GM06990 (cell line): ENCODE measurements at places on chromosomes 16 and 17.

GRCh38 chr17:67833134-67833533 is 7.8 kb downstream of the BPTF start:
- no peak for DNase-seq

- no peak for DNase-seq
These were observed 214.6 kb downstream of the SNX29 start for GRCh38 chr16:12191102-12191501.

DNA sequence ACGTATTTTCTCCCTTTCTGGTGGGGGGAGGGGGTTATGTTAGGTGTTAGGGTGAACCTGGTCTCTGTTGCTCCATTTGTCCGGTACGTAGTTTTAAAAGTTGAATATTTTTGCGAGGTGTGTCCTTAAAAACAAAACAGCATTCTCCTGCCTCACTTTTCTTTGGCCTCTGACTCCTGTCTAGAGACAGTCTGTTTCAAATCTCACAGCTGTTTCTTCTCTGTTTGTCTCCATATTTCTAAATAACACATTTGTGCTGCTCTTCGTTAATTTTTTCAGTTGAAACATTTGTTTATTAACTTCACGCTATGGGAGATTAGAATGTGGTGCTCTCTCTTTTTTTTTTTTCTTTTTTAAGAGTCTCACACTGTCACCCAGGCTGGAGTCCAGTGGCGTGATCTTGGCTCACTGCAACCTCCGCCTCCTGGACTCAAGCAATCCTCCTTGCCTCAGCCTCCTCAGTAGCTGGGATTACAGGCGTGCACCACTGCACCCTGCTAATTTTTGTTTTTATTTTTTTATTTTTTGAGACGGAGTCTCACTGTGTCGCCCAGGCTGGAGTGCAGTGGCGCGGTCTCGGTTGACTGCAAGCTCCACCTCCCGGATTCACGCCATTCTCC is 31.7 kb downstream of the RPA1 start:
- no peak for DNase-seq

GRCh38 chr16:88069397-88070168 is 118.3 kb downstream of the BANP start:
- peak; percentile 83 for DNase-seq

GRCh38 chr16:1984347-1985225 is 593 bp downstream of the GFER start:
- no peak for DNase-seq

DNA sequence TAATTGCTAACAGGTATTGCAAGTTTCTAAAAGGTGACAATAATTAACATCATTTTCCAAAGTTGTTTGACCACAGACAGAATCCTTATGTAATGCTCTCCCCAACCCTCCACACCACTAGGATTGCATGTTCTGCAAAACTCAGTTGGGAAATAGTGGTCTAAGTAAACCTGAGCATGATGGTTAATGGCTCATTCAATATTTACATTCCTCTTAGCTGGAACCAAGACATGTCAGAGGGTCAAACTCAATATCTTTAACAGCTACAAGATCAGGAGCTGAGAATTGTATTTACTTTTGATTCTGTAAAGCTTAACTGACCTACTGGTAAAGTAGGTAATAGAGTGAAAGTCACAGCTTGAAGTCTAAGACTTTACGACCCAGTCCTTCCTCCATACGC is 10.2 kb downstream of the MFSD6L start:
- DNase-seq: no peak

GRCh38 chr17:41226051-41226450 is 397 bp upstream of the KRTAP9-2 start:
- no peak for DNase-seq

DNA sequence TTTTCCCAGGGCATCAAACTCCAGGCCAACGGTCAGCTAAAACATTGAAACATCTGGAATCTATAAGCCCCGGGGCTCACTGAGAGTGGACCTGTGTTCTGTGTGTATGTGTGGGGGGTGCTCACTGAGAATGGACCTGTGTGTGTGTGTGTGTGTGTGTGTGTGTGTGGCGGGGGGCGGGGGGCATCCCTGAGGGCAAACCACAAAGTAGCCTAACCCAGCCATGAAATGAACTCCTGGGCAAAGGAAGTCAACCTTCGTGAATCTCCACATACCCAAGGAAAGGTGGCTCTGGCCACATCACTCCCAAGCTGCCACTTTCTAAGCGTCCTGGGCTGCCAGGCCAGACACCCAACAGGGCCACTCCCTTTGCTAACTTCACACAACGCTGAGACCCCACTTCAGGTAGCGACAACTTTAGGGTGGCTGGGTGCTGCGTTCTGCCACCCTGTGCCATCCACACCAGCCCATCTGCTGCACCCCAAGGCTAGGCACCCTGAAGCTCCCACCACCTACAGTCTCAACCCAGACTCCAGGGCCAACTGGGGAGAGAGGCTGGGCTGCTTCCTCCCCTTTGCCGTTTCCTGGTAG is 1.6 kb downstream of the MAFG start:
- no peak for DNase-seq

GRCh38 chr16:57476546-57477410 is 9.5 kb downstream of the DOK4 start:
- DNase-seq: no peak

GRCh38 chr17:78105551-78105950 is 23.0 kb downstream of the TMC6 start:
- no peak for DNase-seq

- no peak for DNase-seq
These were observed 4.6 kb downstream of the PRSS21 start for GRCh38 chr16:2821487-2822157.

DNA sequence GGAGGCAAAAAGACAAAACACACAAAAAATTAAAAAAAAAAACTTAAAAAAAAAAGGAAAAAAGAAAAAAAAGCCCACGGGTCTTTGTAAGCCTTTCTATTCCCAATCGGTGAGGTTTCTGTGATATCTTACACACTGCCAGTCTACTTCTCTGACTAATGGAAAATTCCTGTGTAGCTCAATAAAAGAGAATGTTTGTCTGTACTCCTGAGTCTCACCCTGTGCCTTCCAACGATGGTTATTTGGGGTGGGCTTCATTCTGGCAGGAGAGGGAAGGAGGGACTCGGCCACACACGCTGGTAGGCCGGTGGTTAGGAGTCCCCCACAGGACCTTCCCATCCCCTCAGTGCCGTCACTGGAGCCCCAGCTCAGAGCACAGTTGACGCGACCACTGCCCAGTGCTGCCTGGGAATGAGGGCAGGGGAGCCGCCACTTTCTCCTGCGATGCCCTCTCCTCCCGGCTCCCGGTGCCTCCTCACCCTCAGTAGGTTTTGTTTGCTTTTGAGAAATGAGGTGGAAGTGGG is 68.0 kb downstream of the AMFR start:
- no peak for DNase-seq

- DNase-seq: no peak
These were observed 71.9 kb upstream of the SEC14L1 start for GRCh38 chr17:77068915-77069314.

- peak; percentile 8 for DNase-seq
These were observed 356.8 kb downstream of the SEC14L1 start for GRCh38 chr17:77497578-77497934.

DNA sequence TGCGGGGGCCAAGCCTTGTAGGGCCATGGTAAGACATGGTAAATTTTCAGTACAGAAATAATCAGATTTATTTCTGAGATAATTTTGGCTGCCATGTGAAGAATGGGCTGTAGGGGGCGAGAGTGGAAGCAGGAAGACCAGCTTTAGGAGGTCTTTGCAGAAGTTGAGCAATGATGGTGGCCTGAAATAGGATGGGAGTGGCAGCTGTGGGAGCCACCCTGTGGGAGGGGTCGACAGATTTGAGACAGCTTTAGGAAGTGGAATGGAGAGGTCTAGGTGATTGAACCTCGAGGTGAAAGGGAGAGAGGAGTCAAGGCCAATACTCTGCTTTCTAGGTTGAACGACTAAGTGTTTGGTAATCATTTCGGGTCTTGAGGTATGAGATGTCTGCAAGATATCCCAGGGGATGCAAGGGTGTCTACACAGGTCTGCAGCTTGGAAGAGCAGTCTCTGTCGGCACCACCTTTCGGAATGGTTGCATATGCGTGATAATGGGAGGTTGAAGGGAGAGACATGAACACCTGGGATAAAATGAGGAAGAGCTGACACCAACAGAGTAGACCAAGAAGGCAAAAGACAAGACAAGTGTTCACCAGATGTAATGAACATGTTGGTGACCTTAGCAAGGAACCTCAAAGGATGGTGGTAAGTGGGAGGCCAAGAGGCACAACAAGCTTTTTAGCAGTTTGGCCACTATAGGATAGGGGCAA is 4.2 kb upstream of the ATXN7L3 start:
- DNase-seq: no peak

DNA sequence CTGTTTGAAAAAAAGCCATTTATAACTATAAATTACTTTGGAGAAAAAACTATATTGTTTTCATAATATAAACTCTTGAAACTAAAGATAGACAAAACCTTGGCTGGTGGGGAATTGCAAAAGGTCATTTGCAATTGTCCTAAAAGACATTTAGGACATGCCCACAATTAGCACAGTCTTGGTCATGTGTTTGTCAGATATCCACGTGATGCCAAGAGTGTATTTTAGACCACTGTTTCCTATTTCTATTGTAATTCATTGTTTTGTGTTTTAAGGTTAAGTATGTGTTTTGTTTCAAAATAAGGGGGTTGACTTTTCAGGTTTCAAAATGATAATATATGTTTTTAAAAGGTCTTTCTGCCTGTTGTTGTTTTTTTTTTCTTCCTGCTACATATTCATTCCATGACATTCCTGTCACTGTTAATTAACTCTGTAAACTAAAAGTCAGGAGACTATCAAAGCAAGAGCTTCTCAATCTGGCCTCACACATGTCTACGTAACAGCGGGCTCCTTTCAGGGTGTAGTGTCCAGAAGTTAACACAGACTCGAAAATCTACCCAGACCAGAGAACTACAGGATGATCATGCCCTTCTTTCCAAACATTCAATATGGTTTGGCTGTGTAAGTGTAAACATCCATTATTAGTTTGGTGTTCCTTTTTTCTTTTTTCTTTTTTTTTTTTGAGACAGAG is 58.7 kb downstream of the COG7 start:
- DNase-seq: no peak

GRCh38 chr17:17763734-17764133 is 73.1 kb downstream of the SREBF1 start:
- DNase-seq: no peak

GRCh38 chr17:4900231-4901107 is 1.1 kb downstream of the C17orf107 start:
- peak; percentile 66 for DNase-seq

GRCh38 chr16:9236319-9236718 is 144.9 kb downstream of the HAPSTR1 start:
- no peak for DNase-seq

GRCh38 chr16:12907670-12908233 is 6.4 kb downstream of the SHISA9 start:
- no peak for DNase-seq

- DNase-seq: no peak
These were observed 18.1 kb upstream of the MAF start for GRCh38 chr16:79618692-79619050.

DNA sequence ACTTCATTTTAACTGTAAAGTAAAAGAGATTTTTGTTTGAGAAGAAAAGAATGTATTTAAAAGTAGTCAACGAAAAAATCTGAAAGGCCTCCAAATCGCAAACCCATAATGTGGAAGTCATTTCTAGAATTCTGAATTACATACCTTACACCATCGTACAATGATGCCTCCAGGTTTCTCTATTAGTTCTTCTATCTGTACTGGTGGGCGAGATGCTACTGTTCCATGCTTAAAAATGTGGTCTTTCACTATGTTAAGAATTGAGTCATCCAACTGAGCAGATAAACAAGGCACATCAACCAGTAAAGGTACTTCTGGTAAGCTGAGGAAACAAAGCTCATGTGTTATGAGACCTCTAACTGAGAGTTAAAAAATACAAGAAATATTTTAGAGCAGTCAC is 28.5 kb downstream of the CRLF3 start:
- DNase-seq: no peak

DNA sequence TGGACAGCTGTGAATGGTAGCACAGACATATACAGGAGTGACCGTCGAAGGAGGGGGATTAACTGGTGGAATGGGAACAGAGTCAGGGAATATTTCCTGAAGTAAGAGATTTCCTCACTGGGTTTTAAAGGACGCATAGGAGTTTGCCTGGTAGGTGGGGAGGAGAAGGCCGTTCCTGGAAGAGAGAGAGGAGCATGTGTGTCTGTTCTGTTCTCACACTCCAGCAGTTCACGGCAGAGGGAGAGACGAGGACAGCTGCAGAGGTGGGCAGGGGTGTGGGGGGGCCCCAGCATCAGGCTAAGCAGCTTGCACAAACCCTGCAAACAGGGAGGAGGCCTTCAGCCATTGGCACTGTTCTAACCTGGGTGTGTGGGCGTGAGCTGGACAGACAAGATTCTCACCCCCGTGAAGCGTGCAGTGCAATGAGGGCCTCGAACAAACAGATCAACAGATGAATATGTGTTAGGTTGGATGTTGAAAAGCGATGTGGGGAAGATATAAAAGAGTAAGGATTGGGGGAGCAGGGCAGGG is 85.3 kb upstream of the GSE1 start:
- no peak for DNase-seq

GRCh38 chr16:89476811-89477261 is 13.5 kb downstream of the ANKRD11 start:
- DNase-seq: peak; percentile 64

DNA sequence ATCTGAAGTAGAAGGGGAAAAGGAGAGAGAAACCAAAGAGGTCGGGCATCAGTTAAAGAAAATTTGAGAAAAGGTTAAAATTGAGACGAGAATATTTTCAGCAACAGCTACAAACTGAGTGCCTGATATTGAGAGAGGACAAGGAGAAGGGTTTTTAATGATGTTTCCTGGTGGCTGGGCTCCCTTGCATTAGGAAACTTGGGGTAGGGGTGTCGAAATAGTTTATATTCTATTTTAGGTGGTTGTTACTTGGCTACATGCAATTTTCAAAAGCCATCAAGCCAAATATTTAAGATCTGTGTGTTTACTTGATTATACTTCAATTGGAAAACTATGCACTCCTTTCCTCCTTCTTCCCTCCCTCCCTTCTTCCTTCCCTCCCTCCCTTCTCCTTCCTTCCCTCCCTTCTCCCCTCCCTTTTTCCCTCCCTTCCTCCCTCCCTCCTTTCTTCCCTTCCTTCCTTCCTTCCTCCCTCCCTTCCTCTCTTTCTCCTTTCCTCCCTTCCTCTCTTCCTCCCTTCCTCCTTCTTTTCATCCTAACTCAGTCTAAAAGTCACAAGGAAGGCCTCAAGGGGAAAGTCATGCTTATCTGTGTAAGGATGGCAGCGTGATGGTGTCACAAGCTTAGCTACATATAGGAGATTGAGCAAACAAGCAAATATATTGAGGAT is 1.8 kb upstream of the APOH start:
- no peak for DNase-seq

DNA sequence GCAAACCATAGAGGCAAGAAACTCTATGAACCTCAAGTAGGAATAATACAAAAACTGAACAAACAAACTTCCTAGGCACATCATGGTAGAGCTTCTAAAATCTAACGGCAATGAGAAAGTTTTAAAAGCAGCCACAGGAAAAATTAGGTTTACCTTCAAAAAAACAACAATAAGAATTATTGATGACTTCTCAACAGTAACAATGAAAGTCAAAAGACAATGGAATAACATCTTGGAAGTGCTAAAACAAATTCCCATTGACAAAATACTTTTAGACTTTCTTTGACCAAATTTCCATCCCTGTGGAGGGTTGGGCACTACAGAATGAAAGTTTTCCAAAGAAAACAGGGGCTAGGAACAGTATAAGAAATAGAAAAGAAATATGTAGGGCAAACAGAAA is 222.9 kb upstream of the ERCC4 start:
- DNase-seq: no peak

GRCh38 chr16:27859020-27859419 is 204.5 kb downstream of the GSG1L start:
- no peak for DNase-seq
